ENCODE measurements at places on chromosomes 2 and 18.

- DNase-seq = no peak
Observed at GRCh38 chr2:86225581-86225980, 26.3 kb downstream of the MRPL35 start.

- no peak for DNase-seq
Observed at GRCh38 chr2:119487434-119488244, 36.6 kb downstream of the SCTR start.

DNA sequence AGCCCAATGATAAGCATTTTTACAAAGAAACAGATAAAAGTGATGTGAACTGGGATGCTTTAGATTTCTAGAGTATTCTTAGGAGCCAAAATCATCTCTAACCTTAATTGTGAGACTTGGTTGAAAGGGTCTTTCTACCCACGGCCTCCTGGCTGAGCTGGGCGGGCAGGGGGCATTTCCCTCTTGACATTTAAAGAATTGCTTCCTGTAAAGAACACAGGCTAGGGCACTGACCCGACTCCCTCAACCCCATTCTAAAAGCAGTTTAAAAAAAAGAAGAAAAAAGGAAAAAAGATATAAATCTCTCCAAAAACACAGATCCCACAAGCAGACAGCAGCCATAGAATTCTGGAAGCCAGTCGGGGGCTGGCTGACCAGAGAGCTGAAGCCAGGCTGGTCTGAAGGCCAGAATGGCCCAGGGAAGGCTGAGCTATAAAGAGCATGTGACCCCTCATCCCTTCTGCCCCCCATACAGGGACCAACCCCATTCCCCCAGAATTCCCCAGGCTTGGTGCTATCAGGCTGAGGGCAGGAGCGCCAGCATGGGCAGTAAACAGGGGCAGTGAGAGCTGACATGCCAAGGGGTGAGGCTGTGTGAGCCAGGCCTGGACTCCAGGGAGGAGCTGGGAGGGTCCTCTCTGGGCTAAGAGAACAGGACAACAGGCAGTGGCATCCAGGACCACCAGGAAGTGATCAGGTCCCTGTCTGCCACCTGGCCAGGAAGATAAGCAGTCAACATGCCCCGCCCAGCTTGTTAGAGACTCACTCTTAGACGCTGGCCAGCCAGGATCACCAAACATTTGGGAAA, 188.5 kb downstream of the HDAC4 start:
- DNase-seq = no peak

- no peak for DNase-seq
Observed at GRCh38 chr2:215705771-215706361, 270.0 kb upstream of the FN1 start.

GRCh38 chr2:124920448-124920847, 895.4 kb downstream of the CNTNAP5 start:
- DNase-seq = no peak

GRCh38 chr2:34069604-34070003, 470.5 kb upstream of the FAM98A start:
- DNase-seq = no peak

- peak; percentile 18 for DNase-seq
Observed at GRCh38 chr2:223101340-223102039, 49.5 kb downstream of the KCNE4 start.

DNA sequence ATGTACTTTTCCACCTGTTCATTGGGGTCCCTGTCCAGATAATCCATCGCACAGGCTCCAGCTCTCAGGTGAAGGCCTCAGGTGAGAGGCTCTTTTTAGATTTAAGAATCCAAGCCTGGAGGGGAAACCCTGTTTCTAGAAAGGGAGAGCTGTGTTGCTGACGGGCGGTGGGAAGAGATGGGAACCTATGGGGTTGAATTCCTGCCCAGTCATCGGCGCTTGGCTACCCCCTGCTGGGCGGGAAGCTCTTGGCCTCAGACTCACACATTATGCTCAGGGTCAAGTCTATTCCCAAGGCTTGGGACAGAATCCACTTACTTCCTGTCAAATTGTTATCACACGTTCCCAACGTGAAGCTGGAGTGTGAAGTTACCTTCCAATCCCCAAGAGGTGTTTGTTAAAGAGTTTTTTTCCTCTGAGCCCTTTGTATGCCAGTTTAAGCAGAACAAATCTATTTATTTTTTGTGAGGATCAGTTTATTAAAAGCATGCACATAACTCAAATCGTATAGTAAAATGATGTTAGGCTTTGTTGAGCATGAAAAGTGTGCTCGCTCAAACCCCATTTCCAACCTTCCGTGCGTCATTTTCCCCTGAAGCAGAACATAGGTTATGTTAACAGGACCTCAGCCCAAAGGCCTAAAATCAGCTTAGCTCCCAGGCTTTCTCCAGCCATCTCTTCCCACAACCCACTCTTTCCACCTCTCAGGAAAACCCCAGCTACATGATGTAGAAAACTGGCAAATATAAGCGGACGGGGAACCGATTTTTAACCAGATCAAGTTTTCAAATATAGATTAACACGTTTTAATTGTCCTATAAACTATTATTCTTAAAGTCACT, 181.7 kb upstream of the ETAA1 start:
- DNase-seq = no peak

DNA sequence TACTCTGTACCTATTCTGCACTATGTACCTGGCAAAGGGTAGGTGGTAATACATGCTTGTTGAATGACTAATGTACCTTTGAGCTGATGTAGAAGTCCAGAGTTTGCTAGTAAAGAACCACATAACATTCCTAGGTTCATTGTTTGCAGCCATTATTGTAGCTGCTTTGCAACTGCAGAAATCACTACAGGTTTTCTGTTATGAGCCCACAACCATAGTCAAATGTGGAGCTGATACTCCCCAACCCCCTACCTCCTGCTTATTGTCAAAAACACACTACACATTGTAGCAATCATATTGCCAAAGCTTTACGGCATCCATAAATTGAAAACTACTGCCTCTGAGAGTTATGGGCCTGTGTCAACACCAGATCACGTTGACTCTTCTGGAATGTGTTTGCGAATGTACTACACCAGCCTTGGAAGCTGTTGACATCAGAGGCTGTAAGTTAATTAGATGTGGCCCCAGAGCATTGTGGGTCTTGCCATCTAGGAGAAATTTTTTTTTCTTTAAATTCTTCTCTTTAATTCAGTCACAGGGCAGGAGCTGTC, 187.0 kb downstream of the AGPS start:
- no peak for DNase-seq

GRCh38 chr2:134207589-134208209, 46.2 kb upstream of the MGAT5 start:
- peak; percentile 33 for DNase-seq

DNA sequence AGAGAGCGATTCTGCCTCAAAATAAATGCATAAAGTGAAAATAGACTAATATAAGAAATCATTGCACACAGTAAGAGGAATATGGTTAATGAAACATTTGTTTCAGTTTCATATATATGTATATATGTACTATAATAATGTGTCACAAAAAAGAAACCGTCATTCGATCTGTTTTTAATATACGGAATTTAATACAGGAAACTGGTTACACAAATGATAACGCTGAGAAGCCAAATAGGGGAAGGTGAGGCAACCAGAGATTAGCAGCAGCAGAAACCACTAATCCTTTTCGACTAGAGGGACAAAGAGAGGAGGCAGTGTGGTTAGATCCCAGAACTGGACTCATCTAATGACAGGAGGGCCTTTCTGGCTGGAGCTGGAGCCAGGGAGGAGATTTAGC, 64.2 kb upstream of the GREB1L start:
- DNase-seq = no peak

- no peak for DNase-seq
Observed at GRCh38 chr18:6022845-6023244, 127.5 kb upstream of the TMEM200C start.

- no peak for DNase-seq
Observed at GRCh38 chr2:777546-777945, 100.3 kb upstream of the TMEM18 start.

GRCh38 chr18:45856531-45856930, 31.1 kb downstream of the SIGLEC15 start:
- no peak for DNase-seq

- no peak for DNase-seq
Observed at GRCh38 chr2:164839914-164840457, 1.6 kb downstream of the COBLL1 start.

DNA sequence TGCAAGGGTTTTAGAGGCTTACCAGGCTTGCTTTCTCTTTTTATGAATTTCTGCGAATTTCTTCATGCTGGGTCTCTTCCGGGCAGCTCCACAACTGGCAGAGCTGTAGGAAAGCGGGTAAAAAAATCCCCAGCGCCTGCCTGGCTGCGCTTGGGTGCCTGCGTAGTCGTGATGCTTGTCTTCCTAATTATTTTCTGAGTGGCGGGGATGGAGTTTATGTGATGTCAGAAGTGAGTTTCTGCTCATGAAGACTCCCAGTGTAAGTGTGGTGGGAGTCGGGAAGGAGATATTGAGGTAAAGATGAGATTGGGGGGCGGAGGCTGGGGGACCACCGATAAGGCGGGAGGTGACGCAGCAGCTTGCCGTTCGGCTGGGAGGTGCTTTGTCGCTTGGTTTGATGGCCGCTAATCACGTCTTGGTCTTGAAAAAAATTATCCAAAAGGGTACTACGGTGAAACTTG, 229.8 kb downstream of the LDLRAD4 start:
- DNase-seq = no peak

DNA sequence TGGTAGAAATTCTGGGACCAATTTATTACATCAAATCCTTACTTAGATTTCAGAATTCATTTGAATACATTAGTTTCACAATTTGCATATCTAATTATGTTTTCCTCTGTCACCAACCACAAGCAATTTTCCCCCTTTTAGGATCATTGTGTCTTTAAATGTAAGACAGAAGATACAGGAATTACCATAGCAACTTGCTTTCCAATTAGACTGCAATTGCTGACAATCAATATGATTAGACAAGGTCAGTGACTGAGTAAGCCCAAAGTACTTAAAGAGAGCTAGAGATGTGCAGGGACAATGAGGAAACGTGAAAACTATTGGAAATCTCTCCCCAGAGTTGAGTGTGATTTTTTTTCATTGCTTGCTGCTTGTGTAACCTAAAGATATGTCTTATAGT, 121.4 kb downstream of the FSHR start:
- DNase-seq = no peak

GRCh38 chr2:194103941-194104659, 1552.9 kb upstream of the SLC39A10 start:
- no peak for DNase-seq

DNA sequence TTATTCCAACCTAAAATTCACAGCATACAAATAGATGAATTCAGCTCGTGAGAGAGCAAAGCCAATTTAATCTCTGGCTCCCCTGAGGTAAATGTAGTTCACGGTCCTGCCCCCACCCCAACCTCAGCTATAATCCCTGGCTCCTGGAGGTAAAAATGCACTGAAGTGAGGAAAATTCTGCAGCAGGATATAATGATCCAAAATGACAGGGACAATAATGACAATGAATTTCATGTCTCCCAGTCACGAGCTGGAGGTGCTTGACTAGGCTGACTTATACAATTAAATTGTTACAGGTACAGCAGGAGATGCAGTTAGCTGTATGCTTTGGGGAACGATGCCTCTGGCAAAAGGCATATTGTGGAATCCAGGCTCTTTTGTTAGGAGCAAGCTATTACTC, 82.0 kb downstream of the GPD2 start:
- no peak for DNase-seq

- DNase-seq = no peak
Observed at GRCh38 chr2:219983836-219984235, 356.4 kb downstream of the SLC4A3 start.

GRCh38 chr2:212794471-212794870, 255.9 kb upstream of the ERBB4 start:
- no peak for DNase-seq

- DNase-seq = no peak
Observed at GRCh38 chr2:236934656-236935055, 151.0 kb upstream of the COPS8 start.

GRCh38 chr2:113834051-113834730, 55.7 kb upstream of the ACTR3 start:
- DNase-seq = no peak
